ENCODE measurements at places on chromosomes 5 and 9.

DNA sequence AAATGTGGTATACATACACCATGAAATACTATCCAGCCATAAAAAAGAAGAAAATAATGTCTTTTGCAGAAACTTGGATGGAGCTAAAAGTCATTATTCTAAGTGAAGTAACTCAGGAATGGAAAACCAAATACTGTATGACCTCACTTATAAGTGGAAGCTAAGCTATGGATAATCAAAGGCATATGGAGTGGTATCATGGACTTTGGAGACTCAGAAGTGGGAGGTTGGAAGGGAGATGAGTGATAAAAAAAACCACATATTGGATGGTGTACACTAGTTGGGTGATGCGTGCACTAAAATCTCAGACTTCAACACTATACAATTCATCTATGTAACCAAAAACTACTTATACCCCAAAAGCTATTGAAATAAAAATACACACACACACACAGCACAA lies 24.5 kb downstream of the ADAMTS12 start:
- no peak for DNase-seq

GRCh38 chr5:173839117-173839713 lies 48.9 kb upstream of the CPEB4 start:
- DNase-seq: no peak

DNA sequence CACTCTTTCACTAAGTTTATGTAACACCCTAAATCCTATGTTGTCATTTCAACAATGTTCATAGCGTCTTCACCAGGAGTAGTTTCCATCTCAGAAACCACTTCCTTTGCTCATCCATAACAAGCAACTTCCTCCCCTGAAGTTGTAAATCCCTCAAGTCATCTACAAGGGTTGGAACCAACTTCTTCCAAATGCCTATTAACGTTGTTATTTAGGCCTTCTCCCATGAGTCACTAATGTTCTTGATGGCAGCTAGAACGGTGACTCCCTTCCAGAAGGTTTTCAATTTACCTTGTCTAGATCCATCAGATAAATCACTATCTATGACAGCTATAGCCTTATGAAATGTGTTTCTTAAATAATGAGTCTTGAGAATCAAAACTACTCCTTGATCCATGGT lies 73.3 kb upstream of the TARS1 start:
- DNase-seq: no peak

GRCh38 chr5:97529354-97529985 lies 346.4 kb upstream of the RIOK2 start:
- no peak for DNase-seq

DNA sequence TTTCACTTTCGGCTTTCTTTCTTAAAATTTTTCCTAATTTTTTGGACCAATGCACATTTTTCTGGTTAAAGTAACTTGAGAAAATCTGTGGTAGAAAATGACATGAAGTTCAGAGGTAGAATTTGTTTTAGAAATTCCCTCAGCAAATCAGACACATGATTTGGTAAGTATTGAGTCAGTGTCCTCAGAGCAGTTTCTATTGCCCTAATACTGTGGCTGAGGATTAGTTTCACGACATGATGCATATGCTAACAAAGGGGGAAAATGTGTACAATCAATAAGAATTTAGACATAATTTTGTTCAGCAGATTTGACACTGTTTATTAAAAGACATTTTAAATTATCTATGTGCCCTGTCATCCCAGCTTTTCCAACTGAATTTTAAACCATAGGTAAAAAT lies 56.2 kb upstream of the GCNT4 start:
- no peak for DNase-seq

GRCh38 chr5:32282633-32283032 lies 30.1 kb downstream of the MTMR12 start:
- no peak for DNase-seq

- no peak for DNase-seq
Measured at GRCh38 chr5:10468256-10468655, 26.6 kb downstream of the ROPN1L start.

- no peak for DNase-seq
Measured at GRCh38 chr9:16069671-16070454, 517.0 kb downstream of the CCDC171 start.

GRCh38 chr5:22372826-22373660 lies 480.1 kb downstream of the CDH12 start:
- DNase-seq: no peak

GRCh38 chr5:135944967-135945560 lies 9.7 kb downstream of the LECT2 start:
- peak; percentile 37 for DNase-seq

DNA sequence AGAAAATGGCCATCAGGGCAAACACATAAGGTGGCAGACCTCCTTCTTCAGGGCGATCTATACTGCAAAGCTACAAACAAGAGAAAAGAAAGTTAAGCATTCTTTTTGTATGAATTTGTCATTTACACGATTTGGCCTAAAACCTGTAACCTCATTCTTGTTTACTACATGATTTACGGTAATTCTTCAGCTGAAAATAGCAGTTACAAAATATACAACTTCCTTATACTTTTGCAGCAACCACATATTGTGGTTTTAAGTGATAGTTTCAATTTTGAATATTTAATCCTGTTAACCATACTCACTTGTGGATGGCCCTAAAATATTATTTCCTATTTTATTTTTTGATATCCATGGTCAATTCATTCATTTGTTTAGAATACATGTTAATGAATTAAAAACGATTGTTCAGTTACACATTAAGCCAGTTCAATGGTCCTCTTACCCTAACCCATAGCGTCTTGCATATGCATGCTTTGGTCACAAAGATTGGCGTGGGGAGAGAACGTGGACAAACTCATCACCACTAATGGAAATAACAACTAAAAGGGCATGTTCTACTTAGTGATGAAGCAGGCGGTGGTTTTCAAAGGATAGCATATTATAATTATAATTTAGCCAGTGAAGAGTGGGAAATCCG lies 16.6 kb downstream of the TUT7 start:
- DNase-seq: no peak

DNA sequence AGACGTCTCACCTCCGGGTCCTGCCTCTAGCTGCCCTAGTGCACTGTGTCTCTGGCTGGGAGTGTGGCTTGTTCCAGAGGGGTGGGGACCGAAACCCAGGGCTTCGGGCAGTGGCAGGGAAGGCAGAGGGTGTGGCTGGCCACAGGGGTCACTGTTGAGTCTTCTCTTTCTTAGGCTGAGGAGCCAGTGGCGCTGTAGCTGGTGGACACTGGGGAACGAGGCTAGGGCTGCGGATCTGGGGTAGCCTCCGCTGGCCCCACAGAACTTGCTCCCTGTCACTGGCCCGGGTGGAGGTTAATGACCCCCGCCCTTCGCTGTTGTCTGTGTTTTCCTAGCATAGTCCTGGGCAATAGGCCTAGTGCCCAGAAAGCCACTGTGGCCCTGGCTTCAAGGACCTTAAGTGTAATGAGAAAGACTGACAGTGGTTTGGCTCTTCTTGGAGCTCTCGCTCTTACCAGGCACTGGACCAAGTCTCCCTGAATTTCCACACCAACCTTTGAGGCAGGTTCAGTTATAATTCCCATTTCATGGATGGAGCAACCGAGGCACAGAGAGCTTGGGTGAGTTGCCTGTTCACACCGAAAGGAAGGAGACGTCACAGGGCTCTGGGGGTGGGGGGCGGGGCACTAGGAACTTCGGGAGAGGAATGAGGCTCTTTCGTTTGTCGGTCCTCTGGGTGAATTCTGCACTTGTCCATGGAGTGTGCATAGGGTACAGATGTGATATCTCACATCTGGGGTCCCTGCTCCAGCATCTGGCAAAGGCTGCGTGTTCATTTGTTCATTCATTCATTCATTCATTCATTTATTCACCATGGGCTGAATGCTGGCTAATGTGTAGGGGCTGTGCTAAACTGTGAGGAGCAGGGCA lies 4.8 kb upstream of the IER5L start:
- DNase-seq: no peak

All from urothelium cell line (cell line).